ENCODE measurements at places on chromosomes 3 and 15. TPM values are rescaled to one million over a fixed set of nuclear protein-coding genes. Genes with fewer than 3 reads are reported as not detected.
A peak's percentile ranks its signal among the peaks of the same experiment; 100 is the strongest.

DNA sequence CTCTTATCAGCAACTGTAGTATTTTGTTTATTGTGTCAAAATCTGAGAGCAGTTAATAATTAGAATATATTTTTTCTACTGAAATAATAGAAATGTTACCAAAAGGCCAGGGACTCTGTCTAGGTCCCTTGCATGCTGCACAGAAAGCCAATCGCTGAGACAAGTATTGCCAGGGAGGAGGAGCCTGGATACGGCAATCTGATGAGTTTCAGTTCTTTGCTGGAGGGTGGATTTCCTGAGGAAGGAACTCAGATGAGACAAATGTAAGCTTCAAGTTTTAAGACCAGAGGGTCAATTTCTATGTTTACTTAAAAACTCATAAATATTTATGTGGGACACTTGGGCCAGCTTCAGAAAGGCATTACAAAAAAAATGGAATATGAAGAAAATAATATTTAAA is 252.2 kb downstream of the GABRG3 start:
- DNase-seq: no peak

GRCh38 chr3:244041-244440 is 47.5 kb downstream of the CHL1 start:
- no peak for DNase-seq

DNA sequence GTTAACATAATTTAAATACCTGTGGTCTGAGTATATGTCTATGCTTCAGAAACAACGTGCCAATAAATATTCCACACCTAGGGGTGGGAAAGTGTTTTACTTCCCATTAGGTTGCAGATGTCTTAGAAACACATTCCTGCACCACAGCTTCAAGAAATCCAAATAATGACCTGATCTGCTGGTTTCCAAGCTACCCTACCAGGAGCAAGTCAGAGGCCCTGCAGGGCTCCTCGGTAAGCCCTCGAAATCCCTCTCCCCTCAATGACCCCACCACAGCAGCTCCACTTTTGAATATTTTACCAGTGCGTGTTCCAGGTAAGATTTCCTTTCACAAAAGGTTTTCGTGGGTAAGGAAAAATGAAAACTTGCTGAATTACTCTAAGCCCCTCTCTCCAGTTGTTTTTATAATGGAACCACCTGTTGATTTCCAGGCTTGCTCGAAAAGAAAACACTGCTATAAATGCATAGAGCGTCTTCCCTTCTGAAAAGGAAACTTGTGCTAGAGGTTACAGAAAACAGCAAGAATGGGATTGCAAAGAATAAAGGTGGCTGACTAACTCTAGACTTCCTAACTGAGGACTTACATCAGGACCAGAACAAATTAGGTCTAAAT is 12.6 kb downstream of the IL12A start:
- no peak for DNase-seq

Gene RTP3
- polyA plus RNA-seq: not detected

- DNase-seq: no peak
These were observed 92.3 kb downstream of the RAP2B start for GRCh38 chr3:153254361-153254760.

DNA sequence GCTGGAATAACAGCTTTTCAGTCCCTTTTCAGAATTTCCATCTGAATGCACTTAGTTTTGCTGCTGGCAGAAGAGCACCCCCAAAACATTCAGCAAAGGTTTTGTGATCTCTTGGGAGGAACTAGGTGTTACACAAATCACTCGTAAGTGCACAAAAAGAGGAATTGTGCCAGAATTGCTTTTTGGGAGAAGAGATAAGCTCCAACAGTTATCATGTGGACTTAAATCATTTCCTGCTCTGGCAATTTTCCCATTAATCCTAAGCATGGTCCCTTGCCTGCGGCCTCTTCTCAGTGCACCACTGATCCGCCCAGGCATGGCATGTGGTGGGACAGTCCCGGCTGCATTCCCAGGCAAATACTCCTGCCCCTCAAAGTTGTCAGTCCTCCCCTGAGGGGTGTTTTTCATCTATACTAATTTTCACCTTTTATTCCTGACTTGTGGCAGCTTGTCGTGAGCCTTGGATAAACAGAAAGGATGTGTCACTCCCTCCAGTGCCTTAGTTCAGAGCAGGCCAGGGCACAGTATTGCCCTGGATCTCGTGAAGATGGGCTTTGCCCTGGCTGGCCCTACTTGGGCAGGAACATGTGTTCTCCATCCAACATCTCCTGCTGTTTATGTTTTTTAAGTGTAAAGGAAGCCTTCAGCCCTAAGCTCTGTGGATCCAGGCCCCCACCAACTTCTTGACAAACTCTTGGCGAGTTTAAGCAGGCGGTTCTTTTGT is 44.6 kb upstream of the VILL start:
- DNase-seq: peak; percentile 67

GRCh38 chr15:36133742-36134141 is 445.7 kb upstream of the CDIN1 start:
- DNase-seq: no peak

Gene ECE2
- polyA plus RNA-seq: not detected

GRCh38 chr3:158642474-158643210 is 1.7 kb upstream of the GFM1 start:
- no peak for DNase-seq

GRCh38 chr3:196867507-196868296 is at the start of gene SENP5:
TSS of gene SENP5 (plus strand) at chr3:196867920. CDS start at chr3:196885182, 17,262 bp downstream.
- peak; percentile 90 for DNase-seq

- no peak for DNase-seq
These were observed 35.2 kb downstream of the MYZAP start for GRCh38 chr15:57626713-57627440.

GRCh38 chr3:127531821-127532220 is 58.7 kb downstream of the TPRA1 start:
- no peak for DNase-seq

DNA sequence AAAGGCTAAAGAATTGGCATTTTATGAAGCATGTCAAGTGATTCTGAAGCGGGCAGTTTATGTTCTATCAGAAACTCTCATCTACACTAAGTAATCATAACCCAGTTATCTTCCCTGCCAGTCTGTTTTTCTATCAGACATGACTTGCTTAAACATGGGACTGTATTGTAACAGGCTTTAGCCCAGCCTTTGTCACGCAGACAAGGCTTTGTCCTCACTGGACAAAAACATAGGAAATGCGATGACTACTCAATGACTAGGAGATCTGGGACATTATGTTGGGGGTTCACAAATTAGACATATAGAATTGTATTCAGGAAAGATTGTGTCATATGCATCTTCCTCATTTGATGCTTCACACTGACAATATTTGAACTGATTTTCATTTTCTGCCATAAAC is 115.5 kb downstream of the GADL1 start:
- DNase-seq: no peak

Gene STIMATE
- 9.5 TPM for polyA plus RNA-seq

DNA sequence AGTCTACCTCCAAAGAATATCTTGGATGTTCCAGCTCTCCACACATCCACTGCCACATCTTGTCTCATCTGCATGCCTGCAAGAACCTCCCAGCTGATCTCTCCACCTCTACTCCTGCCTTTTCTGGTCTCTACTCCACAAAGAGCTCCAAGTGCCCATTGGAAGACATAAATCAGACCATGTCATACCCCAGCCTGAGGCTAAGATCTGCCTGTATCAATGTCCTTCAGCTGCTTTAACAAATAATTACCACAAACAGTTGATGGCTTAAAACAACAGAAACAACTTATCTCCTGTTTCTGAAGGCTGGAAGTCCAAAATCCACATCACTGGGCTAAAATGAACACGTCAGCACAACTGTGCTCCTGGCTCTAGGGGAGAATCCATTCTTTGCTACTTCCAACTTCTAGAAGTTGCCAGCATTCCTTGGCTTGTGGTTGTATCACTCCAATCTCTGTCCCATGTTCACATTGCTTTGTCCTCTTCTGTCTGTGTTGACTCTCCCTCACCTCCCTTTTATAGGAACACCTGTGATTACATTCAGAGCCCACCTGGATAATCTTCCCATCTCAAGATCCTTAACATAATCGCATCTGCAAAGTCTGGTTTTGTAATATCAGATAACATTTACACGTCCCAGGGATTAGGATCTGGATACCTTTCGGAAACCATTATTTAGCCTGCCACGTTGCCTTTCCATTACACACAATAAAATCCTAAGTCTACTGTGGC is 17.0 kb upstream of the LMCD1 start:
- DNase-seq: no peak

GRCh38 chr15:80866936-80867335 is 87.8 kb downstream of the CEMIP start:
- DNase-seq: no peak

Gene SLC22A14
- polyA plus RNA-seq: not detected

GRCh38 chr3:48238531-48239085 is 2.3 kb upstream of the ZNF589 start:
- no peak for DNase-seq

DNA sequence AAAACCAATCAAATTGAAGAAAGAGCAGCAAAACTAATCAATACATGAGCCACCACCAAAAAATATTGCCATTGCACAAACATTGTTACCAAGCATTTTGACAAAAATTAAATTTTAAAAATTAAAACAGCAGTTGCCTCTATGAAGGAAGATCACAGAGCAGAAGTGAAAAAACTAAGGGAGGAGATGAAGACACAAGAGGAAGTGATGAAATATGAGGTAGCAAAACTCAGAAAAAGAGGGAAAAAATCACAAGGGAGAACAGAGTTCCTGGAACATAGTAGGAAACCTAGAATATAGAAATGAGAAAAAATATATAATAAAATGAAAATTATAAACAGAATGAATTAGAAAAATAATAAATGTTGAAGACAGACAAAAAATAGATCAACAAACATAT is 7.3 kb upstream of the SERPINI2 start:
- no peak for DNase-seq

DNA sequence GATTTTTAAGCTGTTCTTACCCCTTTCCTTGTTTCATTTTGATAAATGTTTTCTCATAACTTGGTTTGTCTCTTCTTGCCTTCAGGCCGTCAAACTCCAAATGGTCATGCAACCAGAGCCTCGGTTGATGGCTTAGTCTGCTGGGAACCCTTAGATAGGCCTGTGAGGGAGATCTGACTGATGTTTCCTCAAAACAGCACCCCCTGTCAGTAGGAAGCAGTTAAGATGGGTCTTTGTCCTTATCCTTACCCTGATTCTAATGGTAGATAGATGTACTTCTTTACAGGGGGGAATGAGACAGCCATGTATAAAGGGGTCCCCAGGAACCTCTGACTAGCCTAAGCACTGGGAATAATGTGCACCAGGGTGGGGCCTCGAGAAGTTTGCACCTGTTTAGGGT is 16.3 kb upstream of the OR5H1 start:
- no peak for DNase-seq

Measured in muscle of back (tissue), 13 donors.